Esophagus mucosa (tissue), 1 donor: ENCODE measurements at places on chromosomes 6 and 20. TPM values are rescaled to one million over a fixed set of nuclear protein-coding genes. Genes with fewer than 3 reads are reported as not detected.

DNA sequence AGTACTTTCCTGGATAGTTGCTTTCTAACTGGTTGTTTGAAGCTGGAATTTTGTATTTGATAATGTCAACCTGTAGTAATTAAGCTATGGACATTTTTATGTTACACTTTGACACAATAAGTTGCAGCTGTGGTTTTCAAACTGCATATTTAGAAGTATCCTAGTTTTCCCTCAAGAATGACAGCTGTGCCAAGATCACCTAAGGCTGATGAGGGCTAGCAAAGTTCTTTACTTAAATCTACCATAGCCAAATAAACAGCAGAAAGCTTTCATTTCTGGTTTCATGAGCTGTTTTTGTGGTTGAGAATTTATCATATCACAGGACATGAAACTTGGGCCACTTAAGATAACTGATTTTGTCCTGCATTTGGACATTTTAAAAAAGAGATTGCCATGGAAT, 30.6 kb downstream of the FAM229B start:
- no peak for ATAC-seq

Gene EPPIN
- not detected for total RNA-seq

DNA sequence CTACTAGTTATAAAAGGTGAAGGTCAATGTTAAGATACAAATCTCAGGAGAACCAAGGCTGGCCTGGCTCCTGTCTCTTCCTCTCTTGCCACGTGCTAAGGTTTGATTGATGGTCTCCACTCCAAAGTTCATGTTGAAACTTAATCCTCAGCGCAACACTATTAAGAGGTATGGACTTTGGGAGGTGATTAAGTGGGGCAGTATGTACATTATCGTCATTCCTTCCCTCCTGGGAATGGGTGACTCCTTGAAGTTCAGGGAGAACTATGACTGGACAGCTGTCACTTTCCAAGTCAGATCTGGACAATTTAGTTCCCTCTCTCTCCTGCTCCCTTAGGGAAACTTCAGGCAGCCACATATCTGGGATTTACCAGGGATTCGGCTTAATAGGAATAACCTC, 50.5 kb downstream of the KCNK5 start:
- ATAC-seq = no peak

DNA sequence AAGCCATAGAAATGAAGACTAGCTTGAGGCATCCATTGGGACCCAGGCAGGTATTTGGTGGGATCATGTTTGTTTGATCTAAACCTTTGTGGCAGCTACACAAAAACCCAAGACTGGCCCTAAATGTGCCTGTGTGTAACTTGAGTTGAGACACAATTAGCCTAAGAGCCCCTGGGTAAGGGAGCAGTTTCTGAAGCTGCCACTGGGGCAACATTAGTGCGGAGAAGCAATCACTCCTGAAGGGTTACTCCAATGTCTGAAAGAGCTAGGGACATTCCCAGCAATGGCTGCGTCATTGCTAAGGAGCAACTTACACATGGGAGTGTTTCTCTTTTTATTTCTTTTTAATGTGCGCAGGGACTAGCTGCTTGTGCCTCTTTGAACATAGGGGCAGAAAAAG, 67.9 kb upstream of the EEF1E1 start:
- no peak for ATAC-seq

GRCh38 chr6:123417535-123417934, 219.2 kb downstream of the TRDN start:
- no peak for ATAC-seq

DNA sequence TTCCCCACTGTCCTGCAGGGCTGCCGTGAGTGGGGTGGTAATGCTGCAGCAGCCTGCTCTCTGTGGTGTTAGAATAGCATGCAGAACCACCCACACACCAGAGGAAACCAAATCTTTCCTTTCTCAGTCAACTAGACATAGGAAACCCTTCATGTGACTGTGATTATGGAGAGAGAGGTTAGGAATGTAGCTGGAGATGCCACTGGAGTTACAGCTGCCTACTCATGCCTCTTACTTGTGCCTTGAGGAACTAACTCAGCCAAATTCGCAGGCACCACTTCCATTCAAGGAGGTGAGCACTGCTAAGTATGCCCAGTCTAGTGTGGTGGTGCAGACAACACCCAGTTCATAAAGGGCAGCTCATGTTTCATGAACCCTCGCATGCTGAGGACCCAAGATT, 27.4 kb downstream of the MUC22 start:
- peak; percentile 52 for ATAC-seq

DNA sequence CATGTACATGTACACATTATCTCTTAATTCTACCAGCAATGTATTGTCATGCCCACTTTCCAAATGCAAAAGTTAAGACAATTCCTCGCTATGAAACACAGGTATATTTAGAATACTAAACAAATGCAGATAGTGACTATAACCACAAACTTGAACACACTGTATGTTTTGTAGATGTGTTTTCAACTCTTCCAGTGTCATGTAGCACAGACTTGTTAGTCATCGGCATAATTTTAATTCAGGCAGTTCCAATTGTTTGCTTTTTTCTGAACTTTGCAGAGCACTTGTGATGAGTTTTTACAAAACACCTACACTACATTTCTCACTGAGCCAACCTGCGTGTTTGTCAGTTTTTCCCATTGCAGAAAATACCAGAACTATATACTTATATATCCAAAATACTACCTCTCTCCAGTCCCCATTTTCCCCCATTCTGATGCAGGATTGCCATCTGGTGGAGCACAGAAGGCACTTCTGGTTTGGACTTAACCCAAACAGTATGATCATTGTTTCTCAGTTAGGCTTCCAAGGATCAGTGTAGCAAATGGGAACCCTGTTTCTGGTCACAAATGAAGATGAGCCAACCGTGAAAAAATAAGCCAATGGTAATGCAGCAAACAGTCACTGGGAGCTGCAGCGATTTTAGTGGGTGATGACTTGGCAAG, 143.4 kb downstream of the ADGRB3 start:
- ATAC-seq = no peak

- no peak for ATAC-seq
These were observed 112.9 kb upstream of the RPS6KA2 start for GRCh38 chr6:166739976-166740318.

DNA sequence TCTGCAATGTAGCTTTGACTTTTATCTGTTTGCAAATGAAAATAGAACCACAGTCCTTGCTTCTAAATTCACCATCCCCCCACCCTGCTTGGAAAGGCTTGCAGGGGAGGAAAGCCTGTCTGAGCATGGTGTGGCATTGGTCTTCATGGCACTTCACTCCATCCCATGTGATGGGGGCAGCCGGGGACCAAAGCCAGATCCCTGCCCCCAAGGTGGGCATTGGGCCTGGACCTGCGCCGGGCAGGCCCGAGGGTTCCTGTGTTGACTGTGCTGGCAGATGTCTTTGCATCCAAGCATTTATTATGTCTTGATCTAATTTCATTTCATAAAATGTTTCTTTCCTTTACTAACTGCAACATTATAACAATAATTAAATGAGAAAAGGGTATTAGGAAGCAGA, 120.0 kb downstream of the SYNDIG1 start:
- no peak for ATAC-seq

- no peak for ATAC-seq
These were observed 16.4 kb downstream of the SLCO4A1 start for GRCh38 chr20:62658593-62659178.

DNA sequence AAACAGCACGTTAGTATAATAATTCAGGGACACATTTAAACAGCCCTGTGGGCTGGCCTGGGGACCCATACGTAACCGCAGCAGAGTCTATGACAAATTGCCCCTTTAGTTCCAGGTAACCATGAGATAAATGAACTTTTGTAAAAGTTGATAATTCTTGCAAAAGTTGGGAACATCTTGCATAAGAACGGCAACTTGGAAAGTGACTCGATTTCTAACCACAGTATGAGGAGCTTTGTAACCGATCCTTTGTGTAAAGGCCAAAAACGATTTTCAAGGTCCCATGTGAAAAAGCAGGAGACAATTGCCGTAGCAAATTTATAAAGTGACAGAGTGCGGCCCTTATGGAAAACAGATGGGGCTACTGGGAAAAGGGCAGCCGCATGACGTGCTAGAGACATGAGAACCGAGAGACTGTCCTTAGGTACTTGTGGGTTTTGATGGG, 81.6 kb downstream of the PSMG4 start:
- no peak for ATAC-seq

DNA sequence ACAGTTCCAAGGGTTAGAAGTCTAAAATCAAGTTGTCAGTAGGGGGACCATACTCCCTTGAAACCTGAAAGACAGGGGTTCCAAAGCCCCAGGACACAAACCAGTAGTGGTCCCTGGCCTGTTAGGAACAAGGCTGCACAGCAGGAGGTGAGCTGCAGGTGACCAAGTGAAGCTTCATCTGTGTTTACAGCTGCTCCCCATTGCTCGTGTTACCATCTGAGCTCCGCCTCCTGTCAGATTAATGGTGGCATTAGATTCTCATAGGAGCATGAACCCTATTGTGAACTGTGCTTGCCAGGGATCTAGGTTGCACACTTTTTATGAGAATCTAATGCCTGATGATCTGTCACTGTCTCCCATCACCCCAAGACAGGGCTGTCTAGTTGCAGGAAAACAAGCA, 25.3 kb upstream of the SIM1 start:
- ATAC-seq = no peak

Gene BNIP5
- total RNA-seq = not detected

Gene DLL1
- total RNA-seq = 10.4 TPM

DNA sequence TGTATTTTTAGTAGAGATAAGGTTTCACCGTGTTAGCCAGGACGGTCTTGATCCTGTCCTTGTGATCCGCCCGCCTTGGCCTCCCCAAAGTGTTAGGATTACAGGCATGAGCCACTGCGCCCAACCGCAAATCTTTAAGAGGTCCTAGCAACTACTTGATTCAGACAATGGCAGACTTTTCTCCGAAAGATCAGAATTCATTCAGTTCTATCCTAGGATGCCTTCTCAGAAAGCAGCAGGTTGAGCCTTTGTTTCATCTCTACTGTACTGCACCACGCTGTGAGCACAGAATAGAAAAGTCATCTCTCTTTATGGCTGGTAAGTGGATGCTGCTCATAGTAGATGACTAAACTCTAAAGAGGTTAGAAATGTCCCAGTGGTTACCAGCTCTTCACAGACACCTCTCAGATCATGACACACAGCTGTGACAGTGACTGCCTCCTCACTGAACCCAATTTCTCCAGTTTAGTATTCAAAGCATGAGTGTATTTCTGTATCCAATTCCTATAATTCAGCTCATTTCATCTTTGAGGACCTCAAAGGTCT, 6.0 kb upstream of the HSF2 start:
- ATAC-seq = no peak

GRCh38 chr20:19867940-19868371, 109.9 kb downstream of the RIN2 start:
- no peak for ATAC-seq

DNA sequence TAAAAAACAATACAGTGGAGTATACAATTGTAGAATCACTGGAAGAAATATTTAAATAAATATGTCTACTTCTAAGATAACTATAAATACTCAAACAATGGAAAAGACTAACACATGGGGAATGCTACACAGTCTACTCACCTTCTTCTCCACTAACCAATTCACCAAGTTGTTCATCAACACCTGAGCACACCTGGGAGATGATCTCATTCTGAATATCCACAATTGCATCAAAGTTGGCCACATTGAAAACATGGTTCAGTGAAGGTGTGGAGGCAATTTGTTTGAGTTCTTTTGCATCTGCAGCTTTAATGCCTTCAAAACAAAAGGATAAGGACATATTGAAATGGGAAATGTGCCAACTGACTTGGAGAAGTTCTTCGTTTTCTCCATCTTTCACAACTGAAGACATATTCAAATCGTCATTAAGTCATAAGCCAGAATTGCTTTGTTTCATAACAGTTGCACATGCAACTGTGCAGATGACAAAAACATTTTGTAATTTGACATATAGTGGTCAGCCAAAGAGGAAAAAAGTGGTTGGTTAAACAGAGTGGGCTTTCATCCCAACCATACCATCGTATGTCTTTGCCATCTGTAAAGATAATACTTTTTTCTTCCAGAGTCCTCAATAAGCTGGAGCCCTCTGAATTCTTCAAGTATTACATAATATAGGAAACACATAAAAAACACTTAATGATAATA, 17.5 kb downstream of the COL12A1 start:
- no peak for ATAC-seq

Gene KIF25
- not detected for total RNA-seq

Gene PHACTR3
- total RNA-seq = not detected

Gene PEDS1
- total RNA-seq = 27.0 TPM

Gene ENPP1
- 0.36 TPM for total RNA-seq

Gene RTN4IP1
- total RNA-seq = 3.5 TPM

DNA sequence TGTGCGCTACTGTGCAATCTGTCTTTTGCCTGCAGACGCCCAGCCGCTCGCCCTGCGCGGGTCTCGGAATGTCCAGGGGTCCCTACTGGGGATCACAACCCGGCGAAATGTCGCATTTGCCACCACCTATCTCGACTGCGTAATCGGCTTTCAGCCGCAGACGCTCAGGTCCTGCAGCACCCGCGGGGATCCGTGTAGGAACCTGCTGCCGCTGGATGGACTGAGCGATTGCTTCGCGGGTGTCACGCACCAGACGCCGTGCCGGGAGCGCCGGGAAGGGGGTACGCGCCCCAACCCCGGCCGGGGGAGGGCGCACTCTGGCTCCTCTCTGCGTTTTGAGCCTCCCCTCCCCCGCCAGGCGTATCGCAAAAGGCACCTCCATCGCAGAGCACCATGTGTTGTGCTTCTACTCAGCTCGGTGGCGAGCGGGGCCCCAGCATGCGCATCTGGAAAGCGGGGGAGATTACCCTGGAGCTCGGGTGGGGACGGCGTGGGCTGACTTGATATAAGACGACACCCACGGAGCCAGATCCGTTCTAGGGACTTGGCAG, 747 bp upstream of the PTPRA start:
- ATAC-seq = peak; percentile 55

DNA sequence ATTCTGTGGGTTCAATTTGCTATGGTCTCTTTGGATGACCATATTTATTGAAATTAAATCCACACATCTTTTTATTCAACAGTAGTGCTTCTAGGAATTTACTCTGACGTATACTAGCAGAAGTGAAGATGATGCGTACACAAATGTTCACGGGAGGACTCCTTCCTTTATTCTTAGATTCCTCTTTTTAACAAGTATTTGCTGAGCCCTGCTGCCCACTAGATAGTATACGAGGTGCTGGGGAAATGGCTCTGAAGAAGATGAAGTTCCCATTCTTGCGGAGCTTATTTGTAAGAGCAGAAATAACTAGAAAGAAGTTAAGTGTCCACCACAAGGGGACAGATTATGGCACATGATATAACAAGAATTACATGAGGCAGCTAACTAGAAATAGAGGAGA, 145.2 kb downstream of the DOK5 start:
- no peak for ATAC-seq

- ATAC-seq = no peak
These were observed 191.6 kb upstream of the PRDM1 start for GRCh38 chr6:105894556-105894955.

- ATAC-seq = no peak
These were observed 84.6 kb upstream of the TCF21 start for GRCh38 chr6:133804265-133804664.

GRCh38 chr20:12180107-12180661, 262.5 kb downstream of the BTBD3 start:
- no peak for ATAC-seq

GRCh38 chr6:49570474-49571079, 20.1 kb downstream of the C6orf141 start:
- no peak for ATAC-seq
